ENCODE measurements at places on chromosomes 7 and 10.

GRCh38 chr7:157027568-157028198, 17.2 kb upstream of the MNX1 start:
- no peak for DNase-seq

DNA sequence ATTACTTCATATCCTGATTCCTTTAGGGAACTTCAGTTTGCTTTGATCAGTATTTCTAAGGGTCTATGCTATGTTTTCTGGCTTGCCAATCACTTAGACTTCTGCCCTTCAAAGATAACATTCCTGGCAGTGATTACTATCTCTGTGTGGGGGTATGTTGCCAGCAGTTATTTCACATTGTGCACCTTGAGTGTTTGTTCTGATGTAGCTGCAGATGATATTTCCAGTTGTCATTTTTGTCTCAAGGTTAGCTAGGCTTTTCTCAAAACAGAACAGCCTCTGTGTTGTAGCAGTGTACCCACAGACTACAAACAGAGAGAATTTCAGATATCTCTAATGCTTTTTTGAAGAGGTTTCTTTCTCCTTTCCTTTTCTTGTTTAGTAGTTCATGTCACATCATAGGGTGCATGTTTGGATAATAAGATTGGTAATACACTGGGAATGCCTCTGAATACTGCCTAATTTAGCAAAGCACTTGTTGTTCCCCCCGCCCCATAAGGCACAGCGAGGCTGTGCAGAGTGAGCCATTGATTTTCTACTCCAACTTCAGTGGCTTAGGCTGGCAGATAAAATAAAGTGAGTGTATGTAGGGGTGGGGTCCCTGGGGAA, 134.7 kb upstream of the AGR3 start:
- no peak for DNase-seq

DNA sequence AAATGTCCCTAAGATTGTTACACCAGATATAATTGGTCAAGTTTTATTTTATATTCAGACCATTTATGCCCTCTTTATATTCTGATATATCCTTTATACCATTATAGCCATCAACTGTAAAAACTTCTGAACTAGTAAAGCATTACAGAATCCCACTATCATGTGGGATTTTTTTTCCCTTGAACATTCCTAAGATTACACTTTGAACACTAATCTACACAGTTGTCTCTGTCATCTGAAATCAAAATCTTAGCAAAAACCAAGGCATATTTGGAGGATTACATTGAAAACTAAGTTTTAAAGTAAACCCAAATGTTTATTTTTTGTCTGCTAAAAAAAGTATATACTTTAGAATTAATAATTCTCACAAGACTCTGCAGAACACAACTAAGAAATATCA, 116.2 kb upstream of the GPR22 start:
- DNase-seq, result no peak

DNA sequence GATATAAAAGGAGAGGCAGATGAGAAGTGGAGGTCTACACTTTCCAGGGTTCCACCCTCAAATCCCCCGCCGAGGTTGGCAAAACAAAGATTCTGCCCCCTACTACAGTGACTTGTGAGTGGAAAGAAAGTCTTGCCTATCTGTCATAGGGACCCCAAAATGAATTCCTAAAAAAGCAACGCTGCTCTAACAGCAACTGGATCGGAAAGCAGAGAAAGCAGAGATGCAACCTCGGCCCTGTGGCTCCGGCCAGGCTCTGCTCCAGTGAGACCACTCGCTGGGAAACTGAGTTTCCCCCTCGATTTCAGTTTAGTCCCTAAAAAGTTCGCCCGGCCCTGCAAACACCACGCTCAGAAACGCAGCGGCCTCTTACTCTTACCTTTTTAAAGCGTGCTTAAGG, 297.9 kb upstream of the NFE2L3 start:
- peak; percentile 56 for DNase-seq

GRCh38 chr7:32175099-32175498, 104.9 kb upstream of the PDE1C start:
- DNase-seq, result no peak

GRCh38 chr7:157282141-157282801, 54.5 kb upstream of the DNAJB6 start:
- no peak for DNase-seq

- no peak for DNase-seq
Observed at GRCh38 chr7:142669074-142669654, 80.1 kb upstream of the PRSS1 start.

DNA sequence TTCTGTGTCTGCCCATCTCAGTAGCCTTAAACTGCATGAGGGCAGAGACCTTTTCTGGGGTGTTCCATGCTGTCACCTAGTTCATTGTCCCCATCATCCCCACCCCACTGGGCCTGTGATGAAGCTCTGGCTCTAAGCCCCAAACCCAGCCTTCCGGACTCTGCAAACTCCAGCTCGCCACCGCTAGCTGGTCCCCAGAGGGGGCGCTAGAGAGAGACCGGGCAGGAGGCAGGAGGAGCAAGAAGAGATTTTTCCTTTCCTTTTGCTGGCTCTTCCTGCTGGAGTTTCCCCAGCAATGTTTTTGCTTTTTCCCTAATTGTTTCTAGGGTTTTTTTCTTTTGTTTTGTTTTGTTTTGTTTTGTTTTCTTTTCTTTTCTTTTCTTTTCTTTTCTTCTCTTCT, 234.4 kb downstream of the TEX36 start:
- DNase-seq, result peak; percentile 68

DNA sequence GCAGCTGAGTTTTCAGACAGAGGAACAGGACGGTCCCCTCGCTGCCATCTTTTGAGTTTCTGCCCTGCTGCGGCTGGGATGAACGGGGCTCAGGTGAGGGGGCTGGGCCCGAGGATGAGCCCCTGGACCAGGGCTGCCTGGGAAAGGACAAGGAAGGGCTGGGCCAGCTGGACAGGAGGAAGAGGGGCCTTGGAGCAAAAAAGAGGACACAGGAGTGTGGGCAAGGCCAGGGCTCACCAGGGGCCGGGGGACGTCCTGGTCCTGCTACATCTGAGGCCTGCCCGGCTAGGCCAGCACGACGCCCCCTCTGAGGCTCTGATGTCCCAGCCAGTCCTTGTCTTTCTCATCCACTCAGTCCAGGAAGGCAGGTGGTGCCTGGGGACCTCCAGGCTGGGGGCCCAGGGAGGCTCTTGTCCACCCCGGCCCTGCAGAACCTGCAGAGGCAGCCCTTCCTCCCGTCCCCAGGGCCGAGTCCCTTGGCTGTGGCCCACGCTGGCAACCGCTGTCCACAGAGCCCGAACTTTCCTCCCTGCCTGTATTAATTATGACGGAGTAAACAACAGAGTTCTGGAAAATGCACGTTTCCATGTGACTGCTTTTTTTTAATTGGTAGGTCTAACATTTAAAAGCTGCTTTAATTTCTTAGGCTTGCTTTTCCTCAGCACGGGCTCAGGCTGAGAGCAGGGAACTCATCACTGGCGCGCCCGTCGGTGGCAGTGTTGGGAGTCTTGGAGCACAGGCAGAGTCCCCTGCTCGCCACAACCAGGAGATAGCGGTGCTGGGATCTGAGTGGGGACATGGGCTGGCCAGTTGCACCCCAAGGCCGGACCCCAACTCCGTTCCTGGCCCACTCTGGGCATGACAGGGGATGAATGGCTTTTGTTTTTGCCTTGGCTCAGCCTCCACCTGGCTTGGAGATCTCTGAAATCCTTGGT, 187.7 kb downstream of the ELFN1 start:
- DNase-seq, result no peak

All from ecto neural progenitor cell (in vitro differentiated cells).